Hypothalamus (tissue), 51 donors: ENCODE measurements at places on chromosomes 16 and 17.

- peak; percentile 15 for DNase-seq
These were observed 3.4 kb downstream of the SGCA start for GRCh38 chr17:50169121-50169764.

DNA sequence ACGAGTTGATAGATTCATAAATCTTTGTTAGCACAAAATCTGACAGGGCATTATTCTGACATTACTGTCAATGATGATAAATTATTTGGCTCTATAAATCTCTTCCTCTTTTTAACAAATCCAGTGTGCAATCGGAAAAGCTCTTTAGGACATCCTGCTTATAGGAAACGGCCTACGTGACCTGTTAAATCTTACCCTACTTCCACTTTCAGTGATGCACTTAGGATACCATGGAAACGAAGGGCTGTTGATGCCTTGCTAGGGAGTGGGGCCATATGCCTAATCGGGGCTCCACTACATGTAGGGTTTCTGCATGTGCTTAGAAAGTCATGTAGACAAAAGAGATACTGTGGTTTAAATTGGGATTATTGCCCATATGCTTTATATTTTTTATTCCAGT, 27.2 kb downstream of the ZNF594 start:
- DNase-seq, result no peak

DNA sequence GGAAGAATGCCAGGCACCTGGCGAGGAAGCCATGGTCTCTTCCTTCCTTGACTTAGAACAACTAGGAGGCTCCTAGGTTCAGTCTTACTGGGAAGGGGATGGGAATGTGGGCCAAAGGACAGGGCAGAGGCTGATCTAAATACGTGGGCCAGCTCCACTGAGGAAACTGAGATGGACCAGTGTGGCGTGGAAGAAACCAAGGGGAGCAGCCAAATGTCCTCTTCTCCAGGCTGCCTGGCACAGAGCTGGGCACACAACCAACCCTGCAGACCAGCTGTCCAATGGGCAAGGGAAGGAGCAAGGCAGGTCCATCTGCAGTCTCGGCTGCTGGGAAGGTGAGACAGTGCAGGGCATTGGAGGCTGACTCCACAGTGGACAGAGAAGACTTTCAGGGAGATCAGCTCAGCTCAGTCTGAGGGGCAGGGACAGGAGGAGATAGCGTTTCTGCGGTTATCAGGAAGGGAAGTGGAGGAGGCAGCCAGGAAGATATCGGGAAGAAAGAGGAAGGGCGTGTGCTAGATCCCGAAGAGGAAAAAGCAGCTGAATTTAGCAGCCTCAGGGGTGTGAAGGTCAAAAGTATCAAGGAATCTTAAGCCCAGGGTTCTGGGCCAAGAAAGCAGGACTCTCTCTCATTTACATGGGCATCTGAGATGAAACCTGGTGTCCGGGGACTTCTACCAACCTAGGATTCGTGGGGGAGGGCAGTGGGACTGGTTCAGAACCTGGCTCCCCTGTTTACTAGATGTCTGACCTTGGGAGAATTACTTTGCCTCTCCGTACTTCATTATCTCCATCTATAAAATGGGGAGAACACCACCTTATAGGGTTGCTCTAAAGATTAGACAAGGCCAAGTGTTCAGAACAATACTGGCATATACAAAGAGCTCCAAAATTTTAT, 1.8 kb downstream of the KIFC3 start:
- DNase-seq, result no peak

GRCh38 chr17:1940810-1941185, 84.3 kb downstream of the RTN4RL1 start:
- DNase-seq, result no peak

GRCh38 chr17:75237100-75238014, 24.0 kb downstream of the GGA3 start:
- DNase-seq, result no peak

- no peak for DNase-seq
These were observed 34.8 kb upstream of the CPHXL start for GRCh38 chr16:75761108-75761507.

DNA sequence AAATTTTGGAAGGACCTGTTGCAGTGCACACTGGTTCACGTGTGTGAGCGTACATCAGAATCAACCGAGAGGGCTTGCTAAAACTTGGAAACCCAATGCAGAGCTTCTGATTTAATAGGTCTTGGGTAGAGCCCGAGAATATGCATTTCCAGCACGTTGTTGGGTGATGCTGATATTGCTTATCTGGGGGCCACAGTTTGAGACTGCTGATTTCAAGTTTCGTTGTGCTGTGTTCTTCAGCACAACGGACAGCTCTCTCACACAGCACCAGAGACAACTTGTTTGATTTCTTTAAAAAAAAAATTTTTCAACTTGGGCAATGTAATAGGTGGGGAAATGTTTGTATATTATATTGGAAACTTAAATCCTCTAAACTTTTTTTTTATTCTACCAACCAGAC, 9.4 kb downstream of the OR4D2 start:
- DNase-seq, result no peak

- no peak for DNase-seq
These were observed 297.4 kb downstream of the CNTNAP4 start for GRCh38 chr16:76574651-76575050.

GRCh38 chr16:1345087-1345486, 6.6 kb downstream of the TSR3 start:
- DNase-seq, result no peak

- no peak for DNase-seq
These were observed 1468.6 kb downstream of the CDH11 start for GRCh38 chr16:63653044-63653839.

GRCh38 chr17:50613007-50613992, 21.4 kb upstream of the ABCC3 start:
- peak; percentile 12 for DNase-seq

DNA sequence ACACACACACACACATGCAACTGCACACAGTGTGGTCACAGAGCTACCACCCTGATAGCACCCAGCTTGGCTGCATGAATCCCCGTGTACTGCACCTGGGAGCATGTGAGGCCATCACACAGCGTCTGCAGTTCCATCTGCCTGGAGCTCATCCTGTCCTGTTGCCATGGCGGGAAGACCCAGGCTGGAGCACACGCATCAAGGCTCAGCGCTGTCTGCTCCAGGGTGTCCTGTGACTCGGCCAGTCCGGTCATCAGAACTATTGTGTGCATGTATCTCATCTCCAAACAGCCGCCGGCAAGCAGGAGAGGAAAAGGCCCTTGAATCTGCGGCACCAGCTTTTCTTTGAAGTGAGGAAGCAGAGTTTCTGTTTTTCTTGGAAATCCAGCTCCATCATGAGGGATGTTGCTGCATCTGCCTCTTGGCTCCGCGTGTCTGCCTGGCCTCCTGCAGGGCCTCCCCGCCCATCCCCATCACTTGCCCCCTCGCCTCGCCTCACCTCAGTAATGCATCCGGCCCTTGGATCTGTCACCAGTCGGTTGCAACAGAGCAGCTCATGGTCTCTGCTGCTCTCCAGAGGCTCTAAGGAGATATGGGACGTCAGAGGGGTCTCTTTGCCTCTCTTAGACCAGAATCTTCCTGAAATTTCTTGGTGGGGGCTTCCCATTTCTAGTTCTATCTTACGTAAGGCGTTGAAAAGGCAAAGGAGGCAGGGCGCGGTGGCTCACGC, 23.7 kb downstream of the CACNG4 start:
- DNase-seq, result no peak

GRCh38 chr16:81313701-81314602, 810 bp upstream of the GAN start:
- DNase-seq, result no peak

DNA sequence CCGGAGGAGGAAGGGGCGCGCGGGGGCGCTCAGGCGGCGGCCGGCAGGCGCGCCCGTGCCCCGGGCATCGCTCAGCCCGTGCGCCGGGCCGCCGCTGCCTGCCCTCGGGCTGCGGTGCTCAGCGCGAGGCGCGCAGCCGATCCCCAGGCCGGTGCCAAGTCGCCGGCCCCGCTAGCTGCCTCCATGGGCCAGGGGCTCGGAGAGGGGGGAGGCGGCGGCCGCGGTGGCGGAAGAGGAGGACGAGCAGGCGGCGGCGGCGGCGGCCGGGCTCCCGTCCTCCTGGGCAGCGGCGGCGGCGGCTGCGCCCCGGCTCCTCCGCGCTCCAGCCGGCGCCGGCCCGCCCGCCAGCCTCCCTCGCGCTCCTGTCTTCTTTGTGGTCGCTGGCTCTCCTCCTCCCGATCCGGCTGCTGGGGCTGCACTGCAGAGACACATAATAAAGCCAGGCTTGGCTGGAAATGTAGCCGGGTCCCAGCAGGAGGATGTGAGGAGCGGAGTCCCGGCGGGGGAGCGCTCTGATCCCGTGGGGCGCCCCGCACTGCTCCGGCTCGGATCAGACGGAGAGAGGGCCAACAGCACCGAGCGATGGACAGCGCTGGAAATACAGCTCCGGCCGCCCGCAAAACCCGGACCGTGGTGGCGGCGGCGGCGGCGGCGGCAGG, 889 bp upstream of the ZNF423 start:
- DNase-seq, result peak; percentile 38

GRCh38 chr17:59802160-59802559, 90.6 kb downstream of the TUBD1 start:
- no peak for DNase-seq

- DNase-seq, result no peak
These were observed 5.6 kb upstream of the CIITA start for GRCh38 chr16:10871157-10871991.

DNA sequence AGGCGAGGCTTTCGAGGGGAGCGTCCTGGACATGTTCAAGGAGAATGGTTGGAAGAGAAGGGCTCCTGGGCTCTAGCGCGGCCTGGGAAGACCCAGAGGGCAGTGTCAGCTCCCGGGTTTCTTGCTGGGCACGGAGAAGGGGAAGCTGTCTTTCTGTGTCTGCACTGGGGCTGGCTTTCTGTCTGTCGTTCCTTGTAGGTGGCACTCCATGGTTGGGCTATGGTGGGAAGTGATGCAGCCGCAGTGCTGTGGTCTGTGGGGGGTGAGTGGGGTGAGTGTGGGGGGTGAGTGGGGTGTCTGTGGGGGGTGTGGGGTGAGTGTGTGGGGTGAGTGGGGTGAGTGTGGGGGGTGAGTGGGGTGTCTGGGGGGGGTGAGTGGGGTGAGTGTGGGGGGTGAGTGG, 13.7 kb downstream of the RNF213 start:
- DNase-seq, result no peak

GRCh38 chr16:50731130-50731988, 10.5 kb upstream of the CYLD start:
- DNase-seq, result no peak

- DNase-seq, result no peak
These were observed 66.1 kb upstream of the SMURF2 start for GRCh38 chr17:64728041-64728695.

GRCh38 chr16:75402821-75403475, 30.4 kb downstream of the CFDP1 start:
- DNase-seq, result no peak

DNA sequence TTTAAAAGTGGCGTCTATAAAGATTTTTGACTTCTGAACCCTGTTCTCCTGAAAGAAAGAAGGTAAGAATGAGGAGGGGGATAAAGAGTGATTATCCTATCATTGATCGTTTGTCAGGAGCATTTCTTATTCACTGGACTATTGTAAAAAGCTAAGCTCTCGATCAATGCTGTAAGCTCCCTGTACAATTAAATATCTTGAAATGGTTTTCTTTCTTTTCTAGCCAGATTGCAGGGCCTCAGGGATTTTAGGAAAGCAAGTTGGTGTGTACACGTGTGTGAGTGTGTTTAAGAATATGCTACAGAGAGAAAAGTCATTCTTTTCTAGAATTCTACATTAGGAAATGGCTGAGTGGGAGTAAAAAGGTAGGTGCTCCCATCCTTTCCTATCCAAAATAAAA, 154.5 kb downstream of the AATF start:
- DNase-seq, result no peak
